ENCODE measurements at places on chromosomes 2 and 18.

DNA sequence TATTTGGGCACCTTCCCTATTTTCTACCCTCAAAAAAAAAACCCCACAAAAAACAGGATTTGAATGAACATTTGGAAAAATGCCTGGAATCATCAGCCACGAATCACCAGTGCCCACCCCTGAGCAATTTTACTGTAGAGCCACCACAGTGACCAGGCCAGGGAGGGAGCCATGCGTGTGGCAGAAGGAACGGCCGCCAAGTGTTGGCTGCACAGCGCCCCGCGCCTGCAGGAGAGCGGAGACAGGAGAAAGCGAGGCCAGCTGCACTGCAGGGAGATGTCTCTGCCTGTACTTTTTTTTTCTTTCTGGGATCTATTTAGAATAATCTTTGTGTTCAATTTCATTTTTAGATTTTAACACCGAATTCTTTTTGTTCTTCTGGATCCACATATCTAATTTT, 269.3 kb upstream of the RAB12 start:
- DNase-seq = no peak

DNA sequence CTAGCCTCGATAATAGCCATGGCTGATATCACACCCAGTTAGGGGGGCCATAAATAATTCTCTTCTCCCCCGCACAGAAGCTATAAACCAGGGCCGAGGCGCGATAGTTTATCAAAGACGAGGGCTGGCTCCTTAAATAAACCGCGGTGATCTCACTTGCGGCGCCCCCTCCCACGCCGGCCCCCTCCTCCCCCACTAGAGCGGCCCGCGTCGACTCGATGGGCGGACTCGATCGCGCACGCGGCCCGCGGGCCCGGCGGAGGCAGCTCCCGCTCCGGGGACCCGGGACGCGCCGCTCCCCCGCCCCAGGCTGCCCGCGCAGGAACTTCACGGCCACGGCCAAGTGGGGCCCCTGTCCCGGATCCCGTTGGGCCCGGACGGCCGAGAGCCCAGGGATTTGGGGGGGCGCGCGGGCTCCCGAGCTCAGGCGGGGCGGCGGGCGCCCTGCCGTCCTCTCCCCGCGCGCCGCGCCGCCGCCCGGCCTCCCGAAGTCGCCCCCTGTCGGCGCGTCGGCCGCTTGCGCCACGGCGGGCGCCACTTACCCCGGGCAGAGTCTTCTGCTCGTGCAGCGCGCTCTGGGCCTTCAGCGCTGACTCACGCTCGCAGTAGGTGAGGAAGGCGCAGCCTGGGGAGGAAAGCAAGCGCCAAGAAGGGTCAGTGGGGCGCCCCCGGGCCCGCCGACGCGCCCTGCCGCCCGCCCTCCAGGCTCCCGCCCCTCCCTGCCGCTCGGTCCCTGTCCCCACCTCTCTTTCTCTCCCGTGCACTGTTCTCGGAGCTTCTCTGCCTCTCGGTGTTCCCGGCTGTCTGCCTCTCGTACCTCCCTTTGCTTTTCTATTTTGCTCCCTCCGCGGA, 80.4 kb downstream of the CELF4 start:
- no peak for DNase-seq

GRCh38 chr2:109365131-109365530, 236.1 kb downstream of the SH3RF3 start:
- DNase-seq = no peak

- no peak for DNase-seq
Observed at GRCh38 chr2:128305555-128306080, 13.1 kb downstream of the HS6ST1 start.

- DNase-seq = no peak
Observed at GRCh38 chr2:186256540-186256939, 229.5 kb upstream of the ZC3H15 start.

DNA sequence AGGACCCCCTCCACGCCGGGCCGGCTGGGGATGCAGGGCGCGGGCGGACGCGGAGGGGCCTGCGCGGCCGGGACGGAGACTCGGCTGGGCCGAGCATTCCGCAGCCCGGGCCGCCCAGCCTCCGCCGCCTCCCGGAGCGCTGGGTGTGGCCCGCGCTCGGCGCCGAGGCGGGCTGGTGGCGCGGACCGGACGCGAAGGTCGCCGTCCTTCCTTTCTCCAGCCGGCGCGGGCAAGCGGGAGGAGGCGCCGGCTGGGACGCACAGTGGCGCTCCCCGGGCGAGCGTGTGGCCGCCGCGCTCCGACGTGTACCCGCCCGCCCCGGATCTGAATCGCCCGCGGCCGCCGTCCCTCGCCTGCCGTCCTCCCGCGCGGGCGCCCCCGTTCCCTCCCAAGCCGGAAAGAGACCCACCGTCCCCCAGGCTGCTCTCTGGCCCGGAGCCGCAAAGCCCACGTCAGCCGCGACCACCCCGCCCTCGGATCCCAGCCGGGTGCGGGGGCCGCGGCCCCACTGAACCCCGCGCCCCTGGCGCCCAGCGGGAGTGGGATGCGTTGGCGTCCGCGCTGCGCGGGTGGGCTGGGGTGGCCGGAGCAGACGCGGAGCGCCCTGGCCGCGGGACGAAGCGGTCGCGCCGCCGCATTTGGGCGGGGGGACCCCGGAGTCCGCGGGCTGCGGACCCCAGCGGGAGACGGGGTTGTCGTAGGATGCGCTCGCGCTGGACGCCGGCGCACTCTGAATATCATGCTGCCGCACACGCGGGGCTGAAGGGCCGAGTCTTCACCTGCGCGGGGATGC, 634 bp downstream of the SPATS2L start:
- DNase-seq = peak; percentile 4

GRCh38 chr18:45690975-45691815, 32.8 kb upstream of the SLC14A1 start:
- peak; percentile 74 for DNase-seq

GRCh38 chr2:109514857-109515256, 98.9 kb downstream of the SEPTIN10 start:
- no peak for DNase-seq

DNA sequence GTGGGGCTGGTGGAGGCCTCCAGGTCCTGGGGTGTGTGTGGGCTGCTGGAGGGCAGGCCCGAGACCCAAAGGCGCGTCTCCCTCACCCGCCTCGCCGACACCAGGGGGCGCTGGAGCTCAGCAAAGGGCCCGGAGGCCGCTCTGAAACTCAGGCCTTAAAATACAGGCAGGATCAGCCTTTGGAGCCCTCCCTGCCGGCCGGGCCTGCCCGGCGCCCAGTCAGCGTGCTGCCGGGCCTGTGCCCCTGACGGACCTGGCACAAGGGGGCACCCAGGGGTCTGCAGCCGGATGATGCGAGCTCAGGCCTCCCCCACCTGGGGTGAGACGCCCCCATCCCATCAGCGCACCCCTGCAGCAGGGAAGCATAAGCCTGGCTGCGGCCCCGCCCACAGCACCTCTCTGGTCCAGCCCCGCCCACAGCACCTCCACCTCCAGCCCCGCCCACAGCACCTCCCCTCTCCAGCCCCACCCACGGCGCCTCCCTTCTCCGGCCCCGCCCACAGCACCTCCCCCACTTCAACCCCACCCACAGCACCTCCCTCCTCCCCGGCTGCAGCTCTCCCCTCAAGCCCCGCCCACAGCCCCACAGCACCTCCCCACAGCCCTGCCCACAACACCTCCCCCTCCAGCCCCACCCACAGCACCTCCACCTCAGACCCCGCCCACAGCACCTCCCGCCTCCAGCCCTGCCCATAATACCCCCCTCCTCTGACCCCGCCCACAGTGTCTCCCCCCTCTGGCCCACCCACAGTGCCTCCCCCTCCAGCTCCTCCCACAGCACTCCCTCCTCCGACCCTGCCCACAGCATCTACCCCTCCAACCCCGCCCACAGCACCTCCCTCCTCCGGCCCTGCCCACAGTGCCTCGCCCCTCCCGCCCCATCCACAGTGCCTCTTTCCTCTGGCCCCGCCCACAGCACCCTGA, 92.8 kb upstream of the OTOS start:
- peak; percentile 64 for DNase-seq

DNA sequence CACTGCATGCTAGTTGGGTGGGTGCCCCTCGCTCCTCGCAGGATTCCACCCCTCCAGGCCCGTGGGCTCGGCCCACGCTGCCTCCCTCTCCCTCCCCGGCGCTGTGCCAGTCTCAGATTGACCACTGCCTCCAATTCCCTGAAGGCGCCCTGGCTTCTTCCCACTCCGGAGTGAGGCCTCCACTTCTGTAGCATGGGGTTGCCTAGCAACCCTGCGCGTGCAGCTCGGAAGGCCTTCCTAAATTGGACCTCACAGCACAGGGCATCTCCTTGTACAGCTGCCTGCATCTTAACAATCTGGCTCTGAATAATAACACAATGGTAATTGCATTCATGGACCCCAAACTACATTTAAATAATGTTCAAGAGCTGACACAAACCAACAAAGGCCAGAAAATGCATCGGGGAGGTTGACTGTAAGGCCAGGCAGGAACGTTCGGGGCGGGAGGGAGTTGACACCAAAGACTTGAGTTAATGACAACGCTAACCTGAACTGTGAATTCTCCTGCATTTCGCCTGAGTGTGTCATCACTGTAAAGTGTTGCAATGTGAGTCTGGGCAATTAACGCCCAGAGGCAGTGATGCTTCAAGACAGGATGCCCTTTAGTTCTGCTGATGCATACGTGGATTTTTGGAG, 222.9 kb downstream of the ZBTB7C start:
- DNase-seq = no peak

GRCh38 chr2:152500772-152501171, 165.8 kb downstream of the FMNL2 start:
- no peak for DNase-seq

DNA sequence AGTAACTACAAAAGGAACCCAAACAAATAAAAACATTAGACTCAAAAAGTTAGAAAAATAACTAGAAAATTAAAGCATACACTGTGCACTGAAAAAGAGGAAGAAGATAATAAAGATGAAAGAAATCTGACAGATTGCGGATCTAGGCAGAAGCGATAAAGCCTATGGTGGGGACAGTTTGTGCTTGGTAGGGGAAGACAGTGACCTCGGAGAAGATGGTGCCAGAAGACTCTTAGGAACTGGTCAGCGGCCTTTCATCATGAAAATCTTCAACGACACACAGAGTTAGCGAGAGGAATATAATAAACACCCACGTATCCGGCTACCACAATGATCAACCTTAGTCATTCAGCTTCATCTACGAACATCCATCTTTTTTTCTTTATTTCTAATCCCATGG, 180.5 kb downstream of the HDAC4 start:
- no peak for DNase-seq

- DNase-seq = no peak
Observed at GRCh38 chr2:216774180-216774579, 78.8 kb upstream of the IGFBP5 start.

DNA sequence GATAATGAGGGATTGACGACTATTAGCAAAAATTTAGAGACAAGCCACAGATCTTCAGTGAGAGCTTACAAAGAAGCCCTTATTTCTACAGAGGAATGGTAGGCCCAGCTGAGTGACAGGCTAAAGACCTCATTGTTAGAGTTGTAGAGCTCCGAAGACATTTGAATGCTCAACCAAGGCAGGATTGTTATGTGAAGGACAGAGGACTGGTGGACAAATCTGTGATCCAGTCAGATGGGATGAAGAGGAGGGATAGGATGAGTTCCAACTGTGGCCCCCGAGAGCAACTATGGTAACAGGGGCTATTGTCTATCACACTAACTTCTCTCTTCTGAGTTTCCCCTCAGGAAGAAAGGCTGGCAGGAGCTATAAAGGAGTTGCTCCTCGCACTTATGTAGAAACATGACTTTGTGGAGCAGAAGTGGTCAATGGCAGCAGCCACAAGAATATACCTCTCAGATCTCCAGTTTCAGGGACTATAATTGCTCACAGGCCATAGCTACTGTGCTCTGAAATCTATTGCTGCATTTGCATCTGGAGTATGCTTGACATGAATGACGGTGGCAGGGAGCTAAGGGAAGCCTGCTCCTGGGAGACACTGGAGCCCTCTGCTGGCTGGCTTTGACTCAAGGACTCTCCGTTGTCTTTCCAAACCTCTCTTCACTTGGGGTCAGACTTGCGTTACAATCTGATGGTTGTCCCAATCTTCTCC, 50.3 kb upstream of the GREB1L start:
- DNase-seq = no peak

DNA sequence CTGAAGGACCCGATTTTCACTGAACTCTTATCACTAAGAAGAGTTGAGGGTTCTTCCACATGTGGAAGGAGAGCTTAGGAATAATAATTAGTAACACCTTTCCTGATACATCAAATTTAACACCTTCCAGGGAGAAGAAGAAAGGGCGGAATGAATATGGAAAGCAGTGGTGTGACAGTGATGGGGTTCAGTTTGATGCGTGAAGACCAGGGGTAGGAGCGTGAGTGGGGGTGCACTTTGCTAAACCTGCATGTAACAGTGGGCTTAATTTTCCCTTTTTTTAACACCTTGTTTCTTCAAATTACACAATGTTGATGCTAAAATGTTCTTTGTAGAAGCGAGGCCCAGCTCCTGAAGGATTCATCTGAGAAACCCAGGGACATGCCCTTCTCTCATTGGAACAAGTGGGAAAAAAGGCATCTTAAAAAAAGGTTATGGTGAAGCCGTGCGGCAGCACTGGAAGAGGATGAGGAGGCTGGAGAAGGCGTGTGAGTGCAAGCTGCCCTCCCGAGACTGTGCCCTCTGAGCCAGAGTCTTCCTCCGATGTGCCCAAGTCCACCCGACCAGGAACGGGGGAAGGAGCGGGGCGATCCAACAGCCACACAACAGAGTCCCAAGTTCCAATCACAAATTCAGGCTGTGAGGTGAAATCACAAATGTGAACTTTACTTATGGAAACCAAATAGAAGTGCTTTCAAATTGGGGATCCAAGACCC, 80.8 kb downstream of the MBP start:
- DNase-seq = no peak

DNA sequence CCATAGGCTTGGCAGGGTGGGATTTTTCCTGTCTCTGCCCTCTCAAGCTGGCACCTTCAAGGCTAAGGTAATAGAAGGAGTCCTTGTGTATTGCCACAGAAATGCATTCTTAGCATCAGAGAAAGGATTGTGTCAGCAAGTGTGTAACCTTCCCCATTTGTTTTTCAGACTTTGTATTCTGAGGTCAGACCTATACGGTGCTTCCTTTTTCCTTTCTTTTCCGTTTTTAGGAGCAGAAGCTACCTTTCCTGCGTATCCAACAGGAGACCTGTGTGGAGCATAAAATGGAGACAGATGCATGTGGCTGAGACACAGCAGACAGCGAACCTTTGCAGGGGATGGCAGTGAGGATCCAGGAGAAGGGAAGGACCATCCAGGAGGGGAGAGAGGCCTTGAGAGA, 46.6 kb downstream of the ARL5A start:
- no peak for DNase-seq

All from activated T-cell treated with anti-CD3 and anti-CD28 coated beads for 1 hour (primary cell).